Aorta (tissue), 5 donors: ENCODE measurements at places on chromosomes 6 and 20. TPM values are rescaled to one million over a fixed set of nuclear protein-coding genes. Genes with fewer than 3 reads are reported as not detected.

The SFTA2 gene
- not detected for total RNA-seq

The SLC22A2 gene
- 1.1 TPM for total RNA-seq

The EIF6 gene
- 61.0 TPM for total RNA-seq

The BMP7 gene
- 0.52 TPM for total RNA-seq

The SCUBE3 gene
- total RNA-seq = 63.6 TPM

GRCh38 chr20:38498909-38499308 lies 26.3 kb downstream of the RALGAPB start:
- H3K36me3 ChIP-seq = peaks cover 9% of the 10 kb centered on the region
- no peaks in the 10 kb centered on the region for H3K4me1 ChIP-seq
- no peak overlapping the region for H3K27ac ChIP-seq
- DNase-seq = no peak
- no peaks in the 10 kb centered on the region for H3K27me3 ChIP-seq
- H3K4me3 ChIP-seq = no peak overlapping the region

DNA sequence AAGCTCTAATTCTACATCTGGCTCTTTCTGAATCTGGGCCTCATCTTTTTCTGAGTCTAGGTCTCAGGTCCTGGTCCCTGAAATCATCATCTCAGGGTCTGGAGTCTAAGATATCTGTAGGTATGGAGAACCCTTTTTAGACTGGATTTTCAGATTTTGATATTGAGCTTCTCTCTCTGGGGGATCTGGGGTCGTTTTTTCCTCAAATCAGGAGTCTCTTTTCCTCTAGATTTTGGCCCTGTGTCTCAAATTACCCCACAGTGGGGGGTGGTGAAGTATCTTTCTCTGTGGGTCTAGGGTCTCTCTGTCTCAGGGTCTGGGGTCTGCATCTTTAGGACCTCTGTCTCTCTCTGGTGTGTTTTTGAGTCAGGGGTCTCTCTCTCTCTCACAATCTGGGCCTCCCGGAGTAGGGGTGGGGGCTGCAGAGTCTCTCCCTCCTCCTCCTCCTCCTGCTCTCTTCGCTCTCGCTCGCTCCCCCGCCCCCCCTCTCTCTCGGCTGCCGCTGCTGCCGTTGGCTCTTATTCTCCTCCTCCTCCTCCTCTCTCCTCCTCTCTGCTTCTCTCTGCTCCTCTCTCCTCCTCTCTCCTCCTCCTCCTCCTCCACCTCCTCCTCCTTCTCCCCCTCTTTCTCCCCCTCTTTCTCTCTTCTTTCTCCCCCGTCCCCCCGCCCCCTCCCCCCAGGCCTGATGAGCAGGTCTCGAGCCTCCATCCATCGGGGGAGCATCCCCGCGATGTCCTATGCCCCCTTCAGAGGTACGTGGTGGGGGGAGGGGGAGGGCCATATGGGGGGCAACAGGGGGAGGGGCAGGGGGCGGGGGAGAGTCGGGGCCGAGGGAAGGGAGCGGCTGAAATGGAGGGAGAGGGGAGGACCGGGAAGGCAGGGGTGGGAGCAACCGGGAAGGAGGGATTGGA lies at the start of gene SYNGAP1:
Gene SYNGAP1 (plus strand): TSS at position 486 of the 911 bp plus-strand sequence. CDS start 200 bp downstream, at position 686.
- DNase-seq = peak; percentile 81
- no peaks in the 10 kb centered on the region for H3K36me3 ChIP-seq
- H3K27me3 ChIP-seq = no peaks in the 10 kb centered on the region
- H3K4me1 ChIP-seq = peaks cover 3% of the 10 kb centered on the region

DNA sequence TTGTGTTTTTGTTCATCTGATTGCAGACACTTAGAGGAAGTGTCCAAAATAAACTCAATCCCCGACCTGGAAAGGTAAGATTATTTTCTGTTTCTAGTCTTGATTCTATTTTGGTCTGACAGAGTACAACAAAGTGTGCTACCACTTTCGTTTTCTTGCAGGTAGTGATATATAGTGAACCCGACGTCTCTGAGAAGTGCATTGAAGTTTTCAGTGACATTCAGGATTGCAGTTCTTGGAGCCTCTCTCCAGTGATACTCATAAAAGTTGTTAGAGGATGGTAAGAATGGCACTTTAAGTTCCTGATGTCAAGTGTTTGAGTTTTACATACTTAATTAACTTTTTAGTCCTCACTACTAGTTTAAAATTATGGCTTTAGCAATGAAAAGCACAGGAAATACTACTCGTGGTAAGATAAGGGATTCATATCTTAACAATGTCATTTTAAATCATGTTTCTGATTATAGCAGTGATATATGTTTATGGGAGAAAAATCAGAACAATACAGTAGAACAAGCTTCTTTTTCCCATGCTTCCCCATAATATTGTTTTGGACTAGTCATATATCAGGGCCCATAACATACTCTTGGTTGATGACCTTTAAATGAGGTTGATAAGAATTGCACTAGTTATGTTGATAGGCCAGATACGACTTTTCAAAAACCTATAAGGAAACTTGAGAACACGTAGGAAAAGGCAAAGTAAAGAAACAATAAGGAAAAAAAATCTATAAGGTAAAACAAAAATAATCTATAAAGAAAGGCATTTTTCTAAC lies 104.0 kb downstream of the RTN4IP1 start:
- no peak for DNase-seq
- H3K36me3 ChIP-seq = no peaks in the 10 kb centered on the region
- H3K27ac ChIP-seq = no peak overlapping the region
- H3K4me1 ChIP-seq = no peaks in the 10 kb centered on the region

GRCh38 chr20:38986663-38987062 lies 24.5 kb downstream of the DHX35 start:
- no peaks in the 10 kb centered on the region for H3K27me3 ChIP-seq
- H3K27ac ChIP-seq = peak overlapping the region; percentile 74
- H3K4me1 ChIP-seq = peaks cover 4% of the 10 kb centered on the region
- H3K4me3 ChIP-seq = no peak overlapping the region
- peaks cover 1% of the 10 kb centered on the region for H3K36me3 ChIP-seq

- H3K27me3 ChIP-seq = no peaks in the 10 kb centered on the region
- H3K4me1 ChIP-seq = no peaks in the 10 kb centered on the region
- H3K36me3 ChIP-seq = no peaks in the 10 kb centered on the region
- no peak for DNase-seq
Observed at GRCh38 chr6:156160795-156161165, 616.4 kb upstream of the ARID1B start.

The RBM38 gene
- 19.3 TPM for total RNA-seq

DNA sequence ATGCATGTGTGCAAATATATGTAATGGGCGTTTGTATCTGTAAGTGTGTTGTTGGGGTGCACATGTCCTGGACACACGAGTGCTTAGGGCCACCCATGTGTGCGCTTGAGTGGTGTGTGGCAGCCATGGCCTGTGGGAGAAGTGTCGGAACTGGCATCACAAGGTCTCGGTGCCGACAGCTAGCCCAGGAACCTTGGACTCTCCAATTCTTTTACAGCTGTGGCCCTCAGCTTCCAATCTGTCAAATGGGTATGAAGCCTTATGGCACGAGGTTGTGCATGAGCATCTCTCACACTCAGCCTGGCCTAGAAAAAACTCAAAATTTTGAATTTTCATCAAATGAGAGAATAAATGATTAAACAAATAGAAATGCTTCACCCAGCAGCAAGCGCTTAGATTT lies 42.0 kb downstream of the SPDEF start:
- no peak overlapping the region for H3K27ac ChIP-seq
- H3K36me3 ChIP-seq = no peaks in the 10 kb centered on the region
- no peaks in the 10 kb centered on the region for H3K4me1 ChIP-seq
- H3K27me3 ChIP-seq = no peaks in the 10 kb centered on the region
- DNase-seq = peak; percentile 25

- no peaks in the 10 kb centered on the region for H3K27me3 ChIP-seq
- H3K27ac ChIP-seq = no peak overlapping the region
- H3K4me1 ChIP-seq = no peaks in the 10 kb centered on the region
- peaks cover 7% of the 10 kb centered on the region for H3K36me3 ChIP-seq
Observed at GRCh38 chr6:89703292-89703691, 64.7 kb upstream of the LYRM2 start.

DNA sequence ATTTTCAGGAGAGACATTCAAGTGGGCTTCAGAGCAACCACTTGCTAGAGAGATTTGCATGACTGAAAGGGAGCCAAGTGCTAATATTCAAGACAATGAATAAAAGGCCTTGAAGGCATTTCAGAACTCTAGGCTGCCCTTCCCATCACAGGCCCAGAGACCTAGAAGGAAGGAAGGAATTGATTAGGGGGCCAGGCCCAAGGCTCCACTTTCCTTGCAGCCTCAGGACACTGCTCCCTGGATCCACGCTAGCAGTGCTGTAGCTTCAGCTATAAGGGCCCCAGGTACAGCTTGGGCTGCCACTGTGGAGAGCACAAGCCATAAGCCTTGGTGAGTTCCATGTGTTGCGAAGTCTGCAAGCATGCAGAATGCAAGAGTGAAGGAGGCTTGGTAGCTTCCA lies 731.9 kb upstream of the FLRT3 start:
- H3K27me3 ChIP-seq = no peaks in the 10 kb centered on the region
- no peaks in the 10 kb centered on the region for H3K4me1 ChIP-seq
- H3K36me3 ChIP-seq = no peaks in the 10 kb centered on the region
- no peak overlapping the region for H3K27ac ChIP-seq

The F13A1 gene
- total RNA-seq = 421 TPM

- DNase-seq = no peak
- no peaks in the 10 kb centered on the region for H3K27me3 ChIP-seq
- no peak overlapping the region for H3K4me3 ChIP-seq
- no peaks in the 10 kb centered on the region for H3K36me3 ChIP-seq
- H3K4me1 ChIP-seq = no peaks in the 10 kb centered on the region
Observed at GRCh38 chr20:25368976-25369375, 21.7 kb downstream of the ABHD12 start.

DNA sequence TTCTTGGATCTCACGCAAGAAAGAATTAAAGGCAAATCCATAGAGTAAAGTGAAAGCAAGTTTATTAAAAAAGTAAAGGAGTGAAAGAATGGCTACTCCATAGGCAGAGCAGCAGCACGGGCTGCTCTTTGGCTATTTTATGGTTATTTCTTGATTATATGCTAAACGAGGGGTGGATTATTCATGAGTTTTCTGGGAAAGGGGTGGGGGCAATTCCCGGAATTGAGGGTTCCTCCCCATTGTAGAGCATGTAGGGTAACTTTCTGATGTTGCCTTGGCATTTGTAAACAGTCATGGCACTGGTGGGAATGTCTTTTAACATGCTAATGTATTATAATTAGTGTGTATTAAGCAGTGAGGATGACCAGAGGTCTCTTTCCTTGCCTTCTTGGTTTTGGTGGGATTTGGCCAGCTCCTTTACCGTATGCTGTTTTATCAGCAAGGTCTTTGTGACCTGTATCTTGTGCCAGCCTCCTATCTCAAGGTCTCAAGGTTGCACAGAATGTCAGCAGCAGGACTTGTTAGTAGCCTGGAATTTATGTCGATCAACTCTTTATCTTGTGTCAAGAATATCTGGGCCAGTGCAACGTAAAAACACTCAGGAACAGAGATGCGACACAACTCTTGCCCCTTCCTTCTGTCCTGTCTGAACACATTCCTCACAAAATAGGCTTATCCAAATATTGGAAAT lies 931.4 kb downstream of the QKI start:
- no peak overlapping the region for H3K4me3 ChIP-seq
- DNase-seq = no peak
- no peak overlapping the region for H3K27ac ChIP-seq
- H3K27me3 ChIP-seq = no peaks in the 10 kb centered on the region
- no peaks in the 10 kb centered on the region for H3K4me1 ChIP-seq
